Esophagus muscularis mucosa (tissue), 4 donors: ENCODE measurements at places on chromosomes 5 and 9. TPM values are rescaled to one million over a fixed set of nuclear protein-coding genes. Genes with fewer than 3 reads are reported as not detected.

DNA sequence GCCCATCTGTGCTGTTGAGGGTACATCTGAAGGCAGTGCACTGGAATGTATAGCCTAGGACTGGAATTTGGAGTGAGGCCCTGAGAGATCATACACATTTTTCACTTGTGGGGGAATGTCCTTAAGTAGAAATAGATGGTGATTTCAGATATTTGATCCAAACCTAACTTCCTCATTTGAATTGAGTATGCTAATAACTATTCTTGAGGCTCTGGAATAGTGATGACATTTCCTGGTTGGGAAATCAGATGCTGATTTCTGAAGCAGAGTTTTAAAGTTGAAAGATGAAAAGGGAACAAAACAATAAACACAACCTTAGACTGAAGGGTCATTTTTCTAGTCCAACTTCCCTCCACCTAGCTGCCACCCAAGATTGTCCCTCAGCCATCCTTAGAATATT is 163.0 kb upstream of the CCDC152 start:
- peaks cover 27% of the 10 kb centered on the region for H3K4me1 ChIP-seq
- no peak for DNase-seq
- H3K4me3 ChIP-seq, result no peak overlapping the region

- no peaks in the 10 kb centered on the region for H3K27me3 ChIP-seq
- no peaks in the 10 kb centered on the region for H3K36me3 ChIP-seq
- DNase-seq, result no peak
- no peak overlapping the region for H3K27ac ChIP-seq
- H3K4me3 ChIP-seq, result no peak overlapping the region
Measured at GRCh38 chr9:14428781-14429230, 114.9 kb upstream of the NFIB start.

GRCh38 chr9:88657893-88658292 is 122.9 kb downstream of the NXNL2 start:
- DNase-seq, result no peak
- peak overlapping the region; percentile 65 for H3K27ac ChIP-seq
- H3K27me3 ChIP-seq, result no peaks in the 10 kb centered on the region

DNA sequence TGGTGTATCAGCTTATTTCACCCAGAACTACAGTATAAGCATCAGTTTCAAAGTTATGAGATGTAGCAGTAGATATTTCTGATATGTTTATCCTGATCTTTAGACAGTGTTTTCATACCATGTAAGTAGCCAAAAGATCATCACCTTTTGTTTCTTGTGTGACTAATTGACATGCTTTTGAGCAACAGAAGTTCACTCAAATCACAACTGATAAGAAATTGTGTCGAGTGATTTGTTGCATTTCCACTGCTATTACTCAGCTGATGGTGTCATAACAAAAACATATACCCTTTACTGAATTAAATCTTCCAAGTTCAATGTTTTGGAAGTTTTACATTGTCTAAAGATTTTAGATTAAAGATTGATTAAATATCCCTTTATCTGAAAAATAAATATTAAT is 324.5 kb downstream of the TUSC1 start:
- no peak overlapping the region for H3K27ac ChIP-seq
- no peaks in the 10 kb centered on the region for H3K27me3 ChIP-seq
- H3K4me1 ChIP-seq, result no peaks in the 10 kb centered on the region
- H3K36me3 ChIP-seq, result no peaks in the 10 kb centered on the region

- DNase-seq, result no peak
- no peak overlapping the region for H3K4me3 ChIP-seq
- peaks cover 70% of the 10 kb centered on the region for H3K4me1 ChIP-seq
- no peaks in the 10 kb centered on the region for H3K27me3 ChIP-seq
Measured at GRCh38 chr5:72441862-72442540, 65.2 kb downstream of the ZNF366 start.

The IL7R gene
- total RNA-seq, result 10.6 TPM

The PIP5KL1 gene
- total RNA-seq, result 2.3 TPM

The GRM6 gene
- total RNA-seq, result not detected
